Posterior cingulate gyrus (tissue), 11 donors: ENCODE measurements at places on chromosomes 7 and 10.
A peak's percentile ranks its signal among the peaks of the same experiment; 100 is the strongest.

- no peak for DNase-seq
Measured at GRCh38 chr7:133796782-133797745, 330.1 kb upstream of the LRGUK start.

- DNase-seq, result no peak
Measured at GRCh38 chr10:74991435-74991834, 120.0 kb upstream of the SAMD8 start.

GRCh38 chr10:112375721-112376395 is 1.9 kb downstream of the ACSL5 start:
- DNase-seq, result no peak

- DNase-seq, result no peak
Measured at GRCh38 chr7:46972205-46972604, 609.7 kb downstream of the TNS3 start.

- no peak for DNase-seq
Measured at GRCh38 chr10:24748214-24748613, 24.5 kb upstream of the ARHGAP21 start.

GRCh38 chr7:97480772-97481390 is 251.0 kb upstream of the TAC1 start:
- peak; percentile 92 for DNase-seq

GRCh38 chr7:27212497-27213432 is 12.9 kb upstream of the HOXA13 start:
- no peak for DNase-seq

DNA sequence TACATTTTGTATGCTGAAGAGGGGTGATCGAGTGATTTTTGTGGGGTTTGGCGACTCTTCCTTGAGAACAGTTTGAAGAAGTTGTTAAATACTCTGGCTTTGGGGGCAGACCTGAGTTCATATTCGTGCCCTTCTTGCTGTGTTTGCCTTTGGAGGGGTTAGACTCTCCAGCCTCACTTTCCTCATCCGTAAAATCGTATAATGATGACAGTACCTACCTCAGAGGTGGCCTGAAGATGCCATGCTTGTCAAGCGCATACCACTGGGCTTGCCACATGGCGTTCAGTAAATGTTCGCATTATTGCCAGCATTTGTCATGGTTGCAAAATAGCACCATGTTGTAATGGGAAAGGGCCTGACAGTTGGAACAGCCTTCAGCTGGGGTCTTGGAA is 1.3 kb downstream of the STK17A start:
- DNase-seq, result no peak

GRCh38 chr10:43865265-43866135 is 216.8 kb upstream of the ZNF32 start:
- DNase-seq, result no peak

DNA sequence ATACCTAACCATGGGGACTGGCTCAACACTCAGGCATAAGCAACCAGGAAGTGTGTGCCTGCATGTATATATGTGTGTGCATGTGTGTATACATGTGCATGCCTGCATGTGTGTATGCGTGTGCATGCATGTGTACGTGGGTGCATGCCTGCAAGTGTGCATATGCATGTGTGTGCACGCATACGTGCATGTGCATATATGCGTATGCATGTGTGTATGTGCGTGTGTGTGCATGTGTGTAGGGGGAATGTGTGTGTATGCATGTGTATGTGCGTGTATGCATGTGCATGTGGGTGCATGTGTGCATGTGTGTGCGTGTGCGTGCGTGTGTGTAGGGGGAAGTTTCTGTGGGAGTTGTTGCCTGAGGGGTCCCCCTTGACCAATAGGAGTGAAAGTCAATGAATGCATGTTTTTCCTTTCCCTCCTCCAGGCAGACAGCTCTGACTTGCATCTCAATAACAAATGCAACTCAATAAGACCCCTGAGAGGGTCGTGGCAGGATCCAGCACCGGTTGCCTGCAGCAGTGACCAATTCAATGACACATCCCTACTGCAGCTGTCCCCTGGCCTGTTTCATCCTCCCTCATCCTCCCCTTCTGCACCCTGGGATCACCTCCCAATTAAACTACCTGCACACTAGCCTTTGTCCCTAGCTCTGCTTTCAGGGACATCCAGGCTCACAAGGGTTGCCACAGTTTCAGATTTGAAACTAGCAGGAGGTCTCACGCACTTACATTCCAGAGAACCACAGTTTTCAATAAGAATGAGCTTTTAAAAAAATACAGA is 27.0 kb upstream of the FZD8 start:
- DNase-seq, result no peak

DNA sequence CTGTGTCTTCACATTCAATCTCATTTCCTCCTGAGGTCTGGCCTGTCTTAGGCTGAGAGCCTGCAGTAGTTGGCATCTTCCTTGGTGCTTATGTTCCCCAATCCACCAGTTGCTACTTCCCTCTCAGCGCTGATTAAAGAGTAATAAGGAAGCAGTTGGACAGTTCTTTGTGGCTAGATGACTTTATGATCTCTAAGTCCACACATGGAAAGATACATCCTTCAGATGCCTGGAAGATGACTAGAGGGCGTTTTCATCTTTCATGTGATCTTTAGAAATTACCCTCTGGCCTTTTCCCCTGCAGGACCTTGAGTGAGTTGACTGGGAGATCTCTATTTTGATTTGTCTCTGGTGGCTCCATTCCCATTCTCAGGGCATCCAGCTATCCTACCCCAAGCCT is 204.5 kb downstream of the GRM3 start:
- no peak for DNase-seq

GRCh38 chr10:34794835-34795234 is 20.3 kb downstream of the PARD3 start:
- DNase-seq, result no peak

GRCh38 chr7:130299866-130300265 is 6.9 kb downstream of the CPA4 start:
- no peak for DNase-seq

- no peak for DNase-seq
Measured at GRCh38 chr7:149791-150636, 42.4 kb upstream of the FAM20C start.

GRCh38 chr7:94170836-94171235 is 166.7 kb upstream of the BET1 start:
- no peak for DNase-seq

DNA sequence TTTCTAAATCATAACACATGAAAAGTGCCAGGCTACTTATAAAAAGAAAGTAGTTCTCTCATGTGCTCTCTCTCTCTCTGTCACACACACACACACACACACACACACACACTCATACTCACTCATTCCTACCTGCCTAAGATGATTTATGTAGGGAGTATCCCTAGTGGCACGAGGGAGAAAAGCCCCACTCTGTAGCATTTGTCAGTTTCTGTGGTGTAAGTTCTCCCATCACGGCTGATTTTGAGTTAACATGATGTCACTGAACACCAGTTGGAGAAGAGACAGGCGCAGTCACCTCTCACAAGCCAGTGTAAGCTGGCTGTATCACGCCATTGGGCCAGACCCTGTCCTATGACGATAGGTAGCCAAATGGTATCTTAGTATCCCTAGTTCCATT is 395.4 kb downstream of the SFMBT2 start:
- DNase-seq, result no peak

- DNase-seq, result no peak
Measured at GRCh38 chr10:103067956-103068355, 125.1 kb downstream of the NT5C2 start.

GRCh38 chr7:7761974-7762779 is 43.8 kb upstream of the RPA3 start:
- no peak for DNase-seq

- no peak for DNase-seq
Measured at GRCh38 chr10:6002809-6003510, 25.6 kb upstream of the IL15RA start.
